ENCODE measurements at places on chromosomes 2 and 18.

DNA sequence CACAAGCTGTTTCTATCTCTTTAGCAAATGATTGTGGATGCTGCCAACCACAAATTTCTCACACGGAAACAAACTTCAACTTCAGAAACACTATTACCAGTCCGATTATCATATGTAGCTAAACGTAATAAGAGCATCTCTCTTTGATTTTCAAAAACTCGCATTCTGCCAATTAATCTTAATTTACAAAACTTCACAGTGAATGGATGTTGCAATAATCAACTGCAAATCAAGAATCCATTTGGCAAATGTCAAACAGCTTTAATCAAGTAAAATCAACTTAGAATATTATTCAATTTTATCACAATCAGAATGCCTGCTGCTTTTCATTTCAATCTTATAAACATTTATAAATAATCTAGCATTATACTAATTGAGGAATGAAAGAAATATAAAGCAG is 54.2 kb downstream of the DTNB start:
- DNase-seq, result no peak

DNA sequence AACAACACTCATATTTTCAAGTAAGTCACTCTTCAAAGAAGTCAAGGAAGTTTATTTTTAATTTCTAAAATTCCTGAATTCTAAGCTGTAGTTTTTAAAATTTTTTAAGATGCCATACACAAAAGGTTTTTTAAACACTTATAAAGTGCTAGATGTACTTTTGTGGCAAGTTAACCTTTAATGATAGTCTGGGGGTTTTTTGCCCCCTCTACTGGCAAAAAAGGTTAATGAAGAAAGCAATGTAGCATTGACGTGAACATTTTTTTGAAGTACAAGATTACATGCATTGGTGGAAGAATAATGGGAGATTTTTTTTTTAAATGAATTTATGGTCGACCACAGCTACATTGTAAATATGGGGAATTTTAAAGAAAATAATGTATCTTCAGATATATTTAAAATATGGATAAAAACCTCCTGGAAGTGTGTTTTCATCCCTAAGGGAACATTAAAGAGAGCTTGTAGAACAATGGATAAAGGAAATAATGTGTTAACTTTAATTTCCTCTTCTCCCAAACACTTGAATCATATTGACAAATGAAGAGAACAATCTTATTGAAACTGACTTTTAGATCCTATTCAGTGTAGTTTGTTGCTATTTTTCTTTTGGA is 12.6 kb downstream of the ITPRID2 start:
- no peak for DNase-seq

DNA sequence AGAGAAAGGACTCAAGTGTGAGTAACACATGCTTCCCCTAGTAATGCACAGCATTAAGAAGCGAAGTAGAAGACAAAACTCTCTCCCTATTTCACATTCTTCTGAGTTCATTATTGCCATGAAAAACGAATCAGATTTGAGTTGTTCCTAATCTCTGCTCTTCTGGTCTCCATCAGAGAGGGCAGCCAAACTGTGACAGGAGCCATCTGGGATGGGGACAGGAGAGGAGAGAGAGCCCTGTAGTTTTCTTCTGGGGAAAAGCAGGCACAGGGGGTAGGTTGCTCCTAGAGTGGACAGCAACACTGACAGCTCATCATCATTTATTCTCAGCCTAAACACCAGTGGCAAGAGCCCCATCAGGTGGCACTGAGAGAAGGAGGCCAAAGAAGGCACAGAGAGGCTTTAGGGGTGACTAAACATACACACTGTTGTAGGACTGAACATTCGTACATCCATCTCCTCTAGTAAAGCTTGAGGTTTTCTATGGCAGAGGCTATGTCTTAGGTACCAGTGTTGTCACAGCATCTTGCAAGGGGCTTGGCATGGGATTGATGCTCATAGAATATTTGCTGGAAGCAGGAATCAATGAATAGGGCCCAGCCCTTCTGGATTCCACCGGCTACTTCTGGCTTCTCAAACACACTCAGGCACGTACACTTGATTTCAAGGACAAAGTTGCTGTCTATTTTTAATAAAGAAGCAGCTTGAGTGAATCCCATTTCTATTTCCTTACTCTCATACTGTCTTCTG is 33.1 kb downstream of the SLC8A1 start:
- no peak for DNase-seq

DNA sequence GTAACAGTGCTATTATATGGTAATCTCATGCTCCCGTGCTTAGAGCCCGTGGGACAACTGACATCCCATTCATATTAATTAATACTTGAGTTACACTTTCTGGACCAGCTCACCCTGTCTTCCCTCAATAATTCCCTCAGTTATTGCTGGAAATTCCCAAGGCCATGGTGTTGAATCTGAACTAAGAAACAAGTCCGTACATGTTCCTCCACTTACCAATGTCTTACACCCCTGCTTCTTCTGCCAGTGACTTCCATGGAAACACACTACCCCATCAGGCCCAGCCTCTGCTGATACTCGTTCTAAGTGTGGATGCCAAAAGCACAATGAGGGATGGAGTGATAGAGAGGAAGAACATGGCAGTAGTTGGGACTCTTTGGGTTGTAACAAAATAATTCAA is 193.7 kb downstream of the RND3 start:
- no peak for DNase-seq

DNA sequence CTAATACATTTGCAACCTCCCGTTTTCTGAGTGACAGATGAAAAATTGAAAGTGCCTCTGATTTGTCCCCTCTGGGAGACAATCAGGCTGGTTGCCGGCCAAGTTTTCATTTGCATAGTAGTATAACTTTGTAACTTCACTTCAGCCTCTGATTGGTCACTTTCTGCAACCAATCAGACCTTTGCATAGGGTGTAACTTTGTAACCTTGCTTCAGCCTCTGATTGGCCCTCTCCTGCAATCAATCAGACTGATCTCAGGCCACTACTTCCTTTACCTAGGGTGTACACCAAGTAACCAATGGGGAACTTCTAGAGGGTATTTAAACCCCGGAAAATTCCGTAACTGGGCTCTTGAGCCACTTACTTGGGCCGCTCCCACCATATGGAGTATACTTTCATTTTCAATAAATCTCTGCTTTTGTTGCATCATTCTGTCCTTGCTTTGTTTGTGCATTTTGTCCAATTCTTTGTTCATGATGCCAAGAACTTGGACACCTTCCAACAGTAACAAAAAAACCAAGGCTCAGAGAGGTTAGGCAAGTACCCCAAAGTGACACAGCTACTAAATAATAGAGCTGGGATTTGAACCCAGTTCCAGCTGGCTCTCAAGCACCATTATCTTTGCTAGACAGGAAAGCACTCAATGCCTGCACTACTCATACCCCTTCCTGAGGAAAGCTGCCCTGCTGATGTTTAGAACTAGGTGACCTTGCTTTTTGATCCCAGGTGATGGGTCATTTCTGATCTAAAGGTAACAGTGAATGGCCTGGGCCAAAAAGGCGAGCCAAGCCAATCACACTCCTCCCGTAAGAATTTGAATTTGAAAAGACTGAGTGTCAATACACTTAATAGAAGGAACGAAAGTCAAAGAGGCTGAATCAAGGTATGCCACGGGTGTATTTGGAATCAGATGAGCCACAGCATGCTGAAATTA is 10.9 kb upstream of the MYOM1 start:
- no peak for DNase-seq

GRCh38 chr2:24490181-24490689 is 819 bp upstream of the NCOA1 start:
- no peak for DNase-seq

DNA sequence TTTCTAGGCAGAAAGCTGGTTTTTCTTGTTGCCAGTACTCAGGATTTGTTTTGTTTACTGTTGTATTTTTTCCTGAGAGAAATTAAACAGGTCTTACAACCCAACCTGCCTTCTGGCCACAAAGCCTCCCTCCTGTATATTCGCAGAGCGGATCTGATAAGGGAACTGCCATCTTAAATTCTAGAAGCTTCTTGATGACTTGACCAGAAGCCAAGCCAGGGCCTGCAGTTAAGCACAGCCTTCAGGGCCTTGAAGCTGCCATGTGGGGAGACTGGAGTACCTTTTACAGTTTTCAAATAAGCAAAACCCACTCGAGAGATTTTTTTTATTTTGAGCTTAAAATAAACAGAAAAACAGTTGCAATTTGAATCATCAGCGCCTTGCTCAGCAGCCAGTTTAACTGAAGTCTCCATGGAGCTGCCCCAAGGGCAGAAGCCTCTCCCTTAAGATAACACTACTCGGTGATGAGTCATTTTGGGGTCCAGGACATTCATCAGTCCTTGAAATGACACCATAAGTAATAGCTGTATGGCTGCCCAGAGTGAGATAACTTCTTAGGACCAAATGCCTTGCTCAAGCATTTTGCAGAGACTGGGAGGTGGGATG is 51.5 kb upstream of the PHLPP1 start:
- no peak for DNase-seq

- DNase-seq, result peak; percentile 94
These were observed 339.8 kb upstream of the CDH7 start for GRCh38 chr18:65411061-65411460.

DNA sequence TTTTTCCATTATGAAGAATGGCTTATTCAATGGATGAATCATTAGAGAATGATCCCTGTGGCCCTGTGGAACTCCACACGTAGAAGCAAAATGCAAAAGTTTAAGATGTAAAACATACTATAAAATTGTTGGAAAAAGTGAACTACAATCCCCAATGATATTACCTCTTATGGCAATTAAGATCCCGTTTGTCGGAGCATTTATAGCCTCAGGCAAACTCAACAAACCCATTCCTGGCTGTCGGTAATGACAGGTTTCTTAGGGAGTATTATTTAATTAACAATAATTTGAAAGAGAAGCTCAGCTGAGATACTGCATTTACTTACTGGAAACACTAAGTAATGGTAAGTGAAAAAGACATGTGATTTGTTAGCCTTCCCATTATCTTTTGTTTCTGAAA is 138.3 kb downstream of the CDH20 start:
- DNase-seq, result no peak
